ENCODE measurements at places on chromosomes 11 and 22.
A peak's percentile ranks its signal among the peaks of the same experiment; 100 is the strongest.

GRCh38 chr11:108708173-108708572 is 43.3 kb downstream of the DDX10 start:
- no peak for DNase-seq

GRCh38 chr11:72776844-72777754 is 16.7 kb downstream of the STARD10 start:
- no peak for DNase-seq

GRCh38 chr22:43438666-43439347 is 27.0 kb downstream of the MPPED1 start:
- DNase-seq = no peak

DNA sequence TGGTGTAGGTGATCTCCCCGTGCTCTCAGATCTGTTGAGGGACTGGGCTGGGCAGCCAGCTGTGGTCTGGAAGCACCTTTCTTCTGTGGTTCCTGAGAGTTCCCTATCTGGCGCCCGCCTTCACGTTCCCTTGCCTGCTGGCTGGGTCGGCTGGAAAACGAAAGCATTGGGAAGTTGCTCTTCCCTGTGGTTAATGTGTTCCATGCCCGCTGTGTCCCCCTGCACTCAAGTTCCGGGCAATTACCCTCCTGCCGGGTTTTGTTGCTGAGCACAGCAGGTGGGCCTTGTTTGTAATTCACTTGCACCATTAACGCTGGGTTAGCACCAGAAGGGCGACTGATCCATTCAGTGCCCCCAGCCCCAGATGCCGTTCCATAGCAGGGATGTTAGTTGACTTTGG is 134.1 kb downstream of the GRIK4 start:
- DNase-seq = no peak

- no peak for DNase-seq
Measured at GRCh38 chr11:3021125-3021524, 29.0 kb upstream of the NAP1L4 start.

GRCh38 chr11:2577031-2577990 is 122.5 kb downstream of the KCNQ1OT1 start:
- DNase-seq = no peak

DNA sequence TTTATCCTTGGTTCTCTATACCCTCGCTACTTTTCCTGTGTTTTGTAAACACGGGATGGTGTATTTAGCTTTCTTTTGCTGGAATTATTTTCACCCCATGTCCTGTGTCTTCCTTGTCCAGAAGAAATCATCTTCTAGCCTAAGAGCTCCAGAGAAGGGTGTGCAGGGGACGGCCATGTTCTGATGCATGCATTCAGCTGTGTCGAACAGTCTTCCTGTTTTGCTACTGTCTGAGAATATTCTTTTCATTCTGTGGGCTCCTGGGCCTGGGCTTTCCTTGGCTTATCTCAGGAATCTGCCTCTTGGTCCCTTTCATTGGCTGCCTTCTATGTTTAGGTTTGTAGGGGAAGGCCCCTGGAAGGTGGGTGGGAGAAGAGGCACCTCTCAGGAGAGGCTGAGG is 10.6 kb upstream of the PLET1 start:
- no peak for DNase-seq

DNA sequence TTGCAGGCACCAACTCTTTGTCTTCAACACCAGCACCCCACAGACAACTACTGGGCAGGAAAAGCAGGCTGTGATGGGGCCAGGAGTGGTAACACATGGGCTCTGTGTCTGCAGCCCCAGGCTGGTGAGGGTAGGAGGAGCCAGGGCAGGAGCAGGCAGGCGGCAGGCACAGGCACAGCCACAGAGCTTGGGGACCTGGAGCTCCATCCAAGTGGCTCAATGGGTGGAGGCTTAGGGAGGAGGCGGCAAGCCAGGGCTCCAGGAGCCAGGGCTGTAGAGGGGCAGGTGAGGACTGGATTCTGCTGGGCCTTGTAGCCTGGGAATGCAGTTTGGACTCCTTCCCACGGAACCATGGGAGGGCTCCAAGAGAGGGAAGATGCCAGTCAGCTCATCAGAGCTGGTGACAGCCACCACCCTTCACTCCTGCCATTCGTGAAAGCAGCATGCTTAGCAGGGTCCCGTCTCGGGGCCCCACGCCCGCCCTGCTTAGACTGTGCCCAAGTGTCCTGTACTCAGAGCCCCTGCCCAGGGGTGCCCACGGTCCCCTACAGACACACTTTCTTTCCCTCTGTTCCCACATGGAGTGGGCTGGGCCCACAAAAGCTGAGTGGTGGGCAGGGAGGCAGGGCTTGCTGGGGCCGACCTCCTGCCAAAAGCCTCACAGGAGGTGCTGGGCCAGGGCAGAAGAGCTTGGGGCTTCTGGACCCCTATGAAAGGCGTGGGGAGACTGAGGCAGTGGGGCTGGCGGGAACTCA is 12.4 kb downstream of the TTC38 start:
- no peak for DNase-seq

- no peak for DNase-seq
Measured at GRCh38 chr11:68469642-68470041, 9.1 kb downstream of the PPP6R3 start.

- peak; percentile 17 for DNase-seq
Measured at GRCh38 chr11:69253028-69253427, 40.9 kb upstream of the MYEOV start.

GRCh38 chr11:15641271-15642045 is 526.7 kb downstream of the INSC start:
- no peak for DNase-seq

GRCh38 chr11:78341841-78342240 is 75.8 kb downstream of the GAB2 start:
- no peak for DNase-seq

- no peak for DNase-seq
Measured at GRCh38 chr11:93952082-93952780, 68.9 kb upstream of the HEPHL1 start.

DNA sequence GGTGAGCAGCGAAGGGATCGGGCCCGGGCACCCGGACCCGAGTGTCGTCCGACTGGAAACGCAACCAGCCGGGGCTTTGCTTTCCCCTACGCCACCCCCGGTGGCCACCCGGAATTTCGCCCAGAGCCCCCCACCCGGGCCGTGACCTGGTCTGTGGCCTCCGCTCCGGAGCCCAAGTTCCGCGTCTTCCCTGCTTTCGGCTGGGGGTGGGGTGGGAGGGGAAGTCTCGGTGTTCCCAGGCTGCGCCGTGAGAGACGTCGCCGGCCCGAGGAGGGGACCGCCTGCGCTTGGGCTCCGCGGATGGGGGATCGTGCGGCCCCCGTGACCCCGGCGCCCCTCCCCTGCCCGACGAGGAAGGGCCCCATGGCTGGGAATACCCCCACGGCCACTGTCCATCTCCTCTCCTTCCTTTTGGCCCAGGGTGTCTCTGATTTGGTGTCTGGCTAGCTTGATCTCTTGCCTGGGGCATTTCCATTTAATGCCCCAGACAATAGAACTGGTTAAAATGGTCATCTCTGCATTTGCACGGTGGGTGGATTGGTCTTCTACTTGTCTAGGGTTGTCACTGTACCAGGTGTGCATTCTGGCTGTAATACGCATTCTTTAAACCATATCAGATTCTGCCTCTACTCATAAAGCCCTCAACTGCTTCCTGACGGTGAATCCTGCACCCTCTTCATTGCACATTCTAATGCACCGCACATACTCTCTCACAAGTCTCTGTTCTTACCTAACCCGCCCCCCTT is 789 bp downstream of the SIK2 start:
- DNase-seq = no peak

- no peak for DNase-seq
Measured at GRCh38 chr11:132644520-132645239, 887.6 kb downstream of the OPCML start.

DNA sequence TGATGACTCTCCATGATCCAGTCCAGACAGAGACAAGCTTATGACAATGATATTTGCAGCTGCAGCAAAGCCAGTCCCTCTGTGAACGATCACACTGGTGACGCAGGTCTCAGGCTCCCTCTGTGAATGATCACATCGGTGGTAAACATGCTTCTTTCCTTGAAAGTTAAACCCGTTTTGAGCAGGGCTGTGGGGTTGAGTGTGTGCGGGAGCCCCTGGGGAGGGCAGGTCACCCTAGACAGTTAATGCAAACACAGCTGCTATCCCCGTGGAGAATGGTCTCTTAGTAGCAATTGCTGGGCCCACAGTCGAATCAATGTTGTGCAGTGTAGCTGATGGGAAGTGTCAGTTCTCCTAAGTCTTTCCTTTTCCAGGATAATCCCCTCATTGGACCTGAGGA is 71.0 kb upstream of the KIRREL3 start:
- DNase-seq = no peak

GRCh38 chr11:65968600-65969482 is 7.3 kb downstream of the SART1 start:
- no peak for DNase-seq

GRCh38 chr11:84524422-84525051 is 1102.6 kb downstream of the DLG2 start:
- no peak for DNase-seq
